ENCODE measurements at places on chromosomes 2 and 18.

- DNase-seq, result no peak
Observed at GRCh38 chr2:191202881-191203397, 42.3 kb upstream of the MYO1B start.

DNA sequence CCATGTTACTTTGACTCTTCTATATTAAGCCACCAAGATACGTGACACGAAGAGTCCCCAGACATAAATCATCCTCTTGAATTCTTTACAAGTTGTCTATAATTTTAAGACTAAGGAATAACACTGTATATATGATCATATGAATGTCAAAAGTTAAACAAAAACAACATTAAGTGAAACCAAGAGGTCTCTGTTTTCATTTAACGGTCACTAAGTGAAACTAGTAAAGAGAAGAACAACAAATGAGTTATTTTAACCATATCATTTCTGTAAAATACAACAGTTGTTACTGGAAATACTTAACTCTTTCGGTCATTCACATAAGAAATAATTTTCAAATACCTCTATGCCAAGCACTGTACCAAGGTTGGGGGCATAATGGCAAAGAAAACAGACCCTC lies 45.7 kb upstream of the STK17B start:
- no peak for DNase-seq

DNA sequence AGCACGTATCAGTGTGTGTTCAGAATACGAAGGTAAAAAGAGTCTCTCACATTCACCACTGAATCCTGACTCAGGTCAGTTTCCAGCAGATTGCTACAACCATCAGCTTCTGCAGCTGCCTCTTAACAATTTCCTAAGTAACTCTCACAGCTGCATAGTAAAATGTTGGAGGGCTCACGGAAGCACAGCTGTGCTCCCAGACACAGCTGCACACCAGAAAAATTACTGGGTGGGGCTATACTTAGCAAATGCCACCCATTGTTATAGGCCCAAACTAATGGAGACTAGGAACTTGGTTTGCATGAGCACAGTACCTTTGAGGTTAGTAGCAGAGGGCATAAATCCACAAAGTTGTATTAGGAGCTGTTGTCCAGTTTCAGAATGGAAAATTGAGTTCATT lies 153.9 kb upstream of the ERBB4 start:
- DNase-seq, result no peak

GRCh38 chr2:203594541-203594940 lies 59.4 kb upstream of the RAPH1 start:
- no peak for DNase-seq

- DNase-seq, result no peak
Observed at GRCh38 chr2:102357937-102358336, 2.3 kb downstream of the IL18R1 start.

DNA sequence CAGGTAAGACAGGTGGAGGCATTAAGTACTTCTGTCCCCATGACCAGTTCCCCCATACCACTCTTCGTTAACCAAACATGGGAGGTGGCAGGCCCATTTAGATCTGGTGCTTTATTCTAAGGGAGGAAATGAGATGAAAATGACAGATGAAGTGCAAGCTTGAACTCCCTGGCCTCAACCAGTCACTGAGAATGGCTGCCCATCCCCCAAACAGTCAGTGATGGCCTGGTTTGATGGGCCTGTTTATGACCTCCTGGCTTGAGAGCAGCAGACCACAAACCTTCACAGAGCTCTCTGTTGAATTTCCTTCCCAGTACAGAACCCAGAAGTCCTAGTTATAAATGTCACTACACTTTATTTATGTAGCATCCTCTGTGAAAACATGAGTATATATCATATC lies 31.1 kb downstream of the EPAS1 start:
- no peak for DNase-seq
